ENCODE measurements at places on chromosomes 7 and 10.
A peak's percentile ranks its signal among the peaks of the same experiment; 100 is the strongest.

DNA sequence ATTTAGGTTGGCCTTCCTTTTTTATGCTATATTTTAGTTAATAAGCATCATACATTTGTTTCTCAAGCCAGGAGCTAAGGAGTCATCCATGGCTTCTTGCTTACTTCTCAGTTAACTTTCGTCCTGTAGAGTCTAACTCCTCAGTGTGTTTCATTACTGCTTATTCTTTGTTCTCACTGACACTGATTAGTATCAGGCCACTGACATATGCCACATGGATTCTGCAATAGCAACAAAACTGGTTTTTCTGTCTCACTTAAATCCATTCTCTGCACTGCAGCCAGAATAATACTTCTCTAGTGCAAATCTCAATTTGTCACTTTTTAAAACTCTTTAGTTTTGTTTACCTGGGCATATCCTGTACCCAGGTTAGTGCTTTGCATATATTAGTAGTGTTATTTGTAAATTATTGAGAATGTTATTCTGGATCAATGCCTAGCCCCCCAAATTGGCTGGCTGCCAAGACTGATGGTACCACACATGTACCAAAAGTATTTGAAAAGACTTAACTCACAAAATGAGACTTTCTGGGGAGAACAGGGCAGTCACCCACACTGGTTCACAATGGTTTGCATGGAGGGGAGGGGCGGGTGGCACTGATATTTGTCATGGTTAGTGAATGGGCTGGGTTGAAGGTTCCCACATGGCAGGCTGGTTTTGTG is 79.1 kb downstream of the CCSER2 start:
- no peak for DNase-seq

GRCh38 chr7:121330053-121330833 is 1.4 kb downstream of the WNT16 start:
- DNase-seq = no peak

- no peak for DNase-seq
Measured at GRCh38 chr10:17655567-17656146, 11.7 kb downstream of the STAM start.

GRCh38 chr10:75743291-75743778 is 311.9 kb downstream of the LRMDA start:
- no peak for DNase-seq

DNA sequence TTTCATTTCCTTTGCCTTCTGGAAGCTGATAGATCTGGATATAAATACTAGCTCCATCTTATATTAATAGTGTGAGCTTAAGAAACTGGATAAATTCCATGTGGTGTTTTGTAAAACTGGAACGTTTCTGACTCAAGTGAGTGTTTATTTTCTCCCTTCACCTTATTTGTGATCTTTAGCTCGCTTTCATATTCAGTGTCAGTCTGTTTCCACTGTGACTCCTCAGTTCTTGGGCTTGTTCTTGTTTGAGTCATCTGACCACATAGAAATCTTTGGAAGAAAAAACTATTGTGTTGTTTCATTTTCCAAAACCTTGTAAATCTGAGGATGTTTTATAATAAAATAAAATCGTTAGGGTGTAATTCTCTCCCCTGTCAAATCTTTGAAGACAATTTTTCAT is 186.4 kb downstream of the POLR1F start:
- DNase-seq = no peak

DNA sequence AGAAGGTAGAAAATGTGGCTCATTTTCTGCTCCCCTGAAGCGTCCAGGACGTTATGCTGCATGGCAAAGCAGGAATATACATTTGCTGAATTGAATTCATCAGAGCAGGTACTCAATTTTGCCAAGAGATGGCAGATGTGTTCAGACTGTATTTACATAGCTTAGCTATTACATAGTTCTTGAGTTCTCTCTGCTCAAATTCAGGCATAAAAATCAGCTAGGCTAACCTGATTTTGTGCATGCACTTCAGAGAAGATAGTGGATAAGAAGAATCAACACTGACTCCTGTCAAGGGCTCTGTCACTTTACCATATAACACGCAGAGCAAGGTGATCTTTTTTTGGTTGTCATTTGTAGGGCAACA is 209.2 kb upstream of the FAM3C start:
- DNase-seq = peak; percentile 35

DNA sequence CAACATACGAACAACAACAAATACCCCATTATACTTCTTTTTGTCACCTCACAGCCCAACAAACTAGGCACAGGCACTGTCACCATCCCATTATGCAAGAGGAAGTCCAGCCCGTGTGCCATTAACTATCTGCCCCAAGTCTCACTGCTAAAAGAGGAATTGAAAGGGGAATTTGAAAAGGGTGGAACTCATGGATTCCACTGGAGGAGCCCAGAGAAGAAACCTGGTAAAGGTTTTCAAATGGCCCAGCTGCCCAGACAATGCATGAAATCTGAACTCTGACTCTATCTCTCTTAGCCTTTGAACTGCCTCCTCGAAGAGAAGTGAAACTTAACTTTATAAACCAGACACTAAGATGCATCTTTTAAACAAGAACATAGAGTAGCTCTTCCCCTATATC is 130.0 kb downstream of the PLXNA4 start:
- no peak for DNase-seq

- DNase-seq = no peak
Measured at GRCh38 chr7:36777855-36778254, 53.6 kb upstream of the AOAH start.
